Fibroblast of skin of abdomen (primary cell): ENCODE measurements at places on chromosomes 11 and 22.
A peak's percentile ranks its signal among the peaks of the same experiment; 100 is the strongest.

GRCh38 chr11:35223991-35224390 lies 85.0 kb downstream of the CD44 start:
- DNase-seq, result peak; percentile 61

DNA sequence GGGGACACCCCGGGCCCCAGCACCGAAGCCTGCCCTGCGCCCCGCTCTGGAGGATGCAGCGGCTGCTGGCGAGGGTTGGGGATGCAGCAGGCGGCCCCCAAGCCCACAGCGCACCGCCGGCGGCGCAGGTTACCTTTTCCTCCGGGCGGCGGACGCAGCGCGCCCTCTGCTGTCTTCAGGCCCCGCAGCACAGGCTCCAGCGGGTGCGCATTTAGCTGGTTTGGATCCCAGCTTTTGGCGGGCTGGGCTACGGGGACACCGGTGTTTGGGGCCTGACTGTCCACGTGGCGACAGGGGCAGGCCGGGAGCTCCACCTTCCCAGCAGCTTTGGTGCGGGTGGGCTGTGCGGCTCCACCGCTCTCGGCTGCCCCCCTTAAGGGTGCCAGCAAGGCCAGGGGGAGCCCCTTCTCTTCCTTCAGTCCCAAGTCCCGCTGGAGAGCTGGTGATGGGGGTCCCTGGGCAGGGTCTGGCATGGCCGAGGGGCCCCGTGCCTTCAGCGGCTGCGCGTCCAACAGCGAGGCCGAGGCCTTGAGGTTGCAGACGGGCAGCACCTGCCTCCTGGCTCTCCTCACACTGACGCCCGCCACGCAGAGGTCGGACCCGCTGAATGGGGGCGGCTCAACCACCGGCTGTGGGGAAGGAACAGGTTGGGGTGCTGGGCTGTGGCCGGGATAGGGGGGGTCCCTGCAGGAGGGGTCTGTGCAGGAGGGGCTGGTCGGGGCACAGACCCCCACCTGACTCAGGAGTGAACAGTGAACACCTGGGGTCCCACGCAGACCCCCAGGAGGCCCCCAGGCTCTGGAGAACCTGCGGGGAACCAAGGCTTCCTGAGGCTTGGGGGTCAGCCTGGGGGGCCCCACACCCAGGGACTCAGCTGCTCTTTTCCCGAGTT lies 18.0 kb upstream of the IL17REL start:
- DNase-seq, result peak; percentile 54

GRCh38 chr11:95345651-95346050 lies 114.6 kb upstream of the SESN3 start:
- DNase-seq, result no peak

GRCh38 chr11:79403839-79404238 lies 37.0 kb downstream of the TENM4 start:
- DNase-seq, result no peak

- DNase-seq, result peak; percentile 73
Observed at GRCh38 chr11:124961972-124962609, 8.1 kb downstream of the CCDC15 start.

GRCh38 chr22:32695451-32695891 lies 106.0 kb upstream of the TIMP3 start:
- peak; percentile 53 for DNase-seq

- no peak for DNase-seq
Observed at GRCh38 chr11:82969811-82970210, 68.3 kb downstream of the DDIAS start.

DNA sequence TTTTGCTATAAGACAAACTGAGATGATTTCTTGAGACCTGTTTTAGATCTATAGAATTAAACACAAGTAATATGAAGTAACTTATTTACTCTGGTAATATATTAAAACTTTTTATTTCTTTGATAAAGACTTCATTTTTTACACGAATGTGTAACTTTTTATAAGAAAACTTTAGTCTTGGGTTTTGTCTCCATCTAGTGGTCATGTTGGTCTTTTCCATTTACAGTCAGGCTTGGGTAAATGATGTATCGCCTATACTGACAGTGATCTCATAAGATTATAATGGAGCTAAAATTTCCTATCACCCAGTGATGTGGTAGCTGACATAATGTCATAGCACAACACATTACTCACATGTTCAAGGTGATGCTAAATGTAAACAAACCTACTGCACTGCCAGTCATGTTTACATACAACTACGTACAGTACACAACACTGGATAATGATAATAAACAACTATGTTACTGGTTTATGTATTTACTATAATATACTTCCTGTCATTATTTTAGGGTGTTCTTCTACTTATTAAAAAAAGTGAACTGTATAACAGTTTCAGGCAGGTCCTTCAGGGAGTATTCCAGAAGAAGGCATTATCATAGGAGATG lies 7.5 kb upstream of the C11orf97 start:
- DNase-seq, result peak; percentile 62

DNA sequence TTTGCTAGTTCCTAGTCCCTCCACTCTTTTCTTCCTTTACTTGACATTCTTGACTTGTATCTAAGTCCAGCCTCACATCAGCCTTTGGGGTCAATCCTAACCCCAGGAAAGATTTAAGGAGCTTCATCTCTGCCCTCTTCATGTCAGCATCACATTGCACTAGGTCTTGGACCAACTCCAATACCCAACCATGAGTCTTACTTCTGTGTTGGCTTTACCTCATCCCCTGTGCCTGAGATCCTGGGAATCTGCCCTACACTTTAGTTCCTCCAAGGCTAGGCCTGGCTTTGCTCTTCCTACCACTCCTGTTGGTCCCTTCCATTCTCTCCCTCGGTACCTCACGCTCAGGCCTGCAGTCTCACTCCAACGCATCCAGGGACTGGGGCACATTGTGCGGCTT lies 117.0 kb downstream of the SLC1A2 start:
- no peak for DNase-seq

- no peak for DNase-seq
Observed at GRCh38 chr11:79071190-79071589, 369.6 kb downstream of the TENM4 start.

- DNase-seq, result no peak
Observed at GRCh38 chr11:74487875-74488274, 5.6 kb downstream of the LIPT2 start.

GRCh38 chr22:41146573-41146972 lies 54.2 kb downstream of the EP300 start:
- DNase-seq, result peak; percentile 1
